RWPE2 (cell line): ENCODE measurements at places on chromosomes 3 and 15.

GRCh38 chr3:194396859-194397756, 2.0 kb downstream of the GP5 start:
- DNase-seq, result no peak

- DNase-seq, result no peak
Measured at GRCh38 chr15:71149646-71150557, 34.6 kb downstream of the THSD4 start.

- DNase-seq, result peak; percentile 50
Measured at GRCh38 chr3:197023998-197024651, 5.5 kb downstream of the MELTF start.

- DNase-seq, result no peak
Measured at GRCh38 chr3:168975576-168975975, 687.9 kb downstream of the MECOM start.

DNA sequence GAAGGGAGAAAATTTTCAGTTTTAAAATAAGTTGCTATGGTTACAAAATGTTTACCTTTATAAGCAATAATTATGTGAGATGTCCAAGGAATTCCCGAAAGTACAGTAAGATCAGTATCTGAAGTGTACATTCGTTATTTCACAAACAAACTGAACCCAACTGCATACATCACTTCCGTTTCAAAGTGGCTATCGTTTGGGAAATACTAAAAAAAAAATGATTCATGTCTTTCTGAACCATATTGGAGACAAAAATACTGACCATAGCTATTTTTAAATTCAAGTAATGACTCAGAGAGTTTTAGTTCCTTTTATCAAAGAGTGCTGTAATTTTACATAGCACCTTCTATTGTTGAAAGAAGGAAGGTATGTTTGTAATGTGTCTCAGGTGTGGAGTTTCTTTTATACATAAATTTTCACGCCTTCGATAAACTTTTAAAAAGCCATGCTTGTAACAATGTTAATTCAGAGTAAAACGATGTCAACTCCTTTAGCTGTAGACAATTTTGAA, 8.0 kb upstream of the ANKRD28 start:
- no peak for DNase-seq

- DNase-seq, result no peak
Measured at GRCh38 chr3:170761103-170761502, 108.9 kb downstream of the RPL22L1 start.

GRCh38 chr15:71281256-71281655, 166.0 kb downstream of the THSD4 start:
- DNase-seq, result no peak

DNA sequence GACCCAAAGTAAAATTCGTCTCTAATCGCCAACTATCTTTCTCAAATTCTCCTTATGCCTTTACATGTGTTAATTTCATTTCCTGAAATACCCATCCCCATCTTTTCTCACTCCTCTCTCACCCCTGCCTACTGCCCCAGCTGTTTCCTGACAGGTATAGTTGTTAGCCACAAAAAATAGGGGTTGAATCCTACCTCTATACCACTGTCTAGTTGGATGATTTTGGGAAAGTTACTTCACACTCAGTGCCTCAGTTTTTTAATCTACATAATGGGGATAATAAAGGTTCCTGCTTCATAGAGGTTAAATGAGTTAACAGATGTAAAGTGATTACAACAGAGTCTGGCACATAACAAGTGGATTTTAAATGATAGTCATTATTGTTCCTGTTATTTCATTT, 189.7 kb downstream of the TNIK start:
- no peak for DNase-seq

- DNase-seq, result no peak
Measured at GRCh38 chr15:45873781-45874180, 239.0 kb downstream of the SQOR start.

GRCh38 chr3:29239376-29239775, 41.5 kb upstream of the RBMS3 start:
- DNase-seq, result no peak

DNA sequence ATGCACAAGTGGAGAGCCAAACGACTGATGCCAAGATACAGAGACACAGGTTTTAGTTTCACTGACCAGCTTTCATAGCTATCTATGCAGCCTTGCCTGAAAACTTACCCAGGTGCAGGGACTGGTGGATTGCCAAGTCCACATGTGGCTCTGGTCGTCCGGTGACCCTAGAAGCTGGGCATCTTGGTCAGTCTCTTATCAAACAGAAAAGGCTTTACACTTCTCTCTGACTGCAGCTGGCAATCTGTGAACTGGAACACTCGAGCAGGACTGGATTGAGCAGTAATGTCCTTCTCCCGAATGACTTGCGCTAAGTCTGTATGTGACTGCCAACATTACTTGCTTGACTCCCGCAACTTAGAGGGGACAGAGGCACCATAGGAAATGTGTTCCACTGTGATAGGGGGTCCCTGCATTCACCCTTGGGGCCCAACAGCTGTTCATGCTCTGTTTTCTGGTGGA, 63.0 kb upstream of the SIAH2 start:
- DNase-seq, result no peak

GRCh38 chr3:81808900-81809299, 47.5 kb upstream of the GBE1 start:
- DNase-seq, result no peak

GRCh38 chr15:34701536-34701935, 53.3 kb downstream of the GJD2 start:
- DNase-seq, result no peak

- no peak for DNase-seq
Measured at GRCh38 chr3:127404221-127405009, 116.6 kb upstream of the PRR20G start.

DNA sequence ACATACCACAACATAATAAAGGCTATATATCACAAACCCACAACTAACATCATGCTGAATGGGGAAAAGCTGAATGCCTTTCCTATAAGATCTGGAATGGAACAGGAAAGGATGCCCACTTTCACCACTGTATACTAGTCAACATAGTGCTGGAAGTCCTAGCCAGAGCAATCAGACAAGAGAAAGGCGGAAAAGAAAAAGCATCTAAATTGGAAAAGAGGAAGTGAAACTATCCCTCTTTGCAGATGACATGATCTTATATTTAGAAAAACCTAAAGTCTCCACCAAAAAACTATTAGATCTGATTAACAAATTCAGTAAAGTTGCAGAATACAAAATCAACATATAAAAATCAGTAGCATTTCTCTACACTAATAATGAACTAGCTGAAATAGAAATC, 14.6 kb upstream of the PIK3CA start:
- no peak for DNase-seq

DNA sequence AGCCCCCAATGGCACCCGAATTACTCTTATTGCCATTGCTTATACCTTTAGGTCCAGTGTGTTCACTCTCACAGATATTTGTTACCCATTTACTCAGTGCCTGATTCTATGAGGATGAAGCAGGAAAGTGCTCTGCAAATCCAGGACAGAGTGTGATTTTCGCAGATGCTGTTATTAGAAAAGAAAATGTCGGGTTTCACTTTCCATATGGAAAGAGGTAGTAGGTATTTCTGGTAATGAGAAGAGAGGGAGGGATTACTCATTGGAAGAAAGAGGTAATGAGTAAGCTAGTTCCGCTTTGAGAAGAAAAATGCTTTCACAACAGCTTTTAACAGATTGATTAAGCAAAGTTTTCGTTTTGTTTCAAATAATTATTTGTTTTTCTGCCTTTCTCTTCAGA, 336.3 kb upstream of the CFAP20DC start:
- no peak for DNase-seq

- DNase-seq, result no peak
Measured at GRCh38 chr3:122508135-122508914, 6.4 kb downstream of the KPNA1 start.

GRCh38 chr15:90597577-90597976, 67.9 kb downstream of the CRTC3 start:
- DNase-seq, result no peak
